Activated effector memory CD4-positive, alpha-beta T cell treated with Interleukin-2 at 50 U/mL for 16 hours (primary cell): ENCODE measurements at places on chromosomes 3 and 15.

DNA sequence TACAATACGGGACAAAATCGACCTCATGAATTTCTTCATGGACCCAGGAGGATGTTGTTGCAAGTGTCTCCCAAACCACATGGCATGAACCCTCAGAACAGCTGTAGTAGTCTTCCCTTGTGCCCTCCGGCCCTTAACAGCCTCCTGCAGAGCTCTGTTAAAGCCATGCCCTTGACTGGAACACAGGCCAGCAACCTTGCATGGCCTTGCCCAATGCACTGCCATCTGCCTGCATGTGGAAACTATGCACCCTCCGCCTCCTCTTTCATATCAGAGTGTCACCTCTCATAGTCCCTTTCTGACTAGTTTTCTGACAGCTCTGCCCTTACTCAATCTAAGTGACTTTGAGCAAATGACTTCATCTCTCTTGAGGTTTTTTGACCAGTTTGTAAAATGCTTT, 39.4 kb upstream of the TRIM71 start:
- DNase-seq, result no peak

- DNase-seq, result no peak
Measured at GRCh38 chr3:169940470-169941181, 26.0 kb upstream of the SEC62 start.

GRCh38 chr3:71492566-71492965, 91.0 kb downstream of the FOXP1 start:
- DNase-seq, result no peak

DNA sequence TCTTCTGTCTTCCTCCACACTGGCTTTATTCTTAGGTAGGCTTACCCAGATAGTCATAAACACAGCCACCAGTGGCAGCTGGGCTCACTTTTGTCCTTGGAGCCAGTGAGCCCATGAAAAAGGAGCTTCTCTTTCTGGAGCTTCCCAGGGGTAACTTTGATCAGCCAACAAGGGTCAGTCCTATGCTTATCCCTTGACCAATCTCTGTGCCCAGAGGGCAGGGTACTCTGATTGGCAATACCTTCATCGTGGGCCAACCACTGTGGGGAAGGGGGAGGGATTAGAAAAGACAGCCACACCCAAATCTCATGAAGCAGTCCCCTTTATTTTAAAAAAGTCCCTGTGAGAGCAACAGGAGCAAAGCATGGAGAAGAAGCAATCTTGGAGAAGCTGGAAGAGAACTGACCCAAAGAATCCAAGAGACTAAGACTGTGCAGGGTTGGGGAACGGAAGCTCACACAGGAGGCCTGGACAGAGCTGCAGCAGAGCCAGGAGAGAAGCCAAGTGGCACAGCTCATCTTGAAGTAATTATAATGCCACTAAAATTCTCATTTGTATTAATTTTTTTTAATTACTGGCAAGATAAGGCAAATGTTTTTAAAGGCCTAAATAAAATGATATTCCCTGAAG, 70.4 kb downstream of the SSUH2 start:
- no peak for DNase-seq

GRCh38 chr3:65751123-65751700, 287.5 kb downstream of the MAGI1 start:
- DNase-seq, result no peak

- DNase-seq, result no peak
Measured at GRCh38 chr15:34279368-34279767, 54.6 kb downstream of the EMC4 start.

DNA sequence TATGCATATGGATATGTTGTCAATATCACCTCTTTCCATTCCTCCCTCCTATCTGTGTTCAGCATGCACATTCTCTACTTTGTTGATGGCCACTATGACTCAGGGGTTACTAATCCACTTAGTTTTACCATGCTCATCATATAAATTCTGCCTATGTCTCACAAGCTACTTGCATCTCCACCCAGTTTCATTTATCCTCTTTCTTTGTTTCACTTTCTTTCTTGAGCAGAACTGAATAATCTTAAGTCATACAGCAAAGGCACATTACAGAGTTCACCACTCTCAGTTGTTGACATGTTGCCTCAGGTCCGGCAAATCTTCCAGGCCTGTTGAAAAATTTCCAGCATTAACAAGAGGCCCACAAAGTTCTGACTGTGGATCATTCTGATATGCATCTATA, 71.5 kb downstream of the SSR3 start:
- no peak for DNase-seq

DNA sequence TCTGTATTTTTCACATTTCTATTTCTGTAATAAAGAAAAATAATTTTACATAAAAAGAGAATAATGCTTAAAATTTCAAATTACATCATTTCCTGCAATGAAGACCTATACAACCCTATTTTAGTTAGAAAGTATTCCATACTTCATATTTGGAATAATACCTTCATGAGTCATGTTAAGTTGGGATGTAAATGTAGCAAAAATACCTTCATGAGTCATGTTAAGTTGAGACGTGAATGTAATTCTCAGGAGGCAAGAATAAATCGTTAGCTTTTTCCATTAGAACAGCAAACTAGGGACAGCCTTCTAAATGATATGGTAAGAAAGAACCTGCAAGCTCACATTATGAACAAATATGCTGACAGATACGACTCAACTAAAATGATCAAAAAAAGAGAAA, 91.9 kb downstream of the NAALADL2 start:
- no peak for DNase-seq

DNA sequence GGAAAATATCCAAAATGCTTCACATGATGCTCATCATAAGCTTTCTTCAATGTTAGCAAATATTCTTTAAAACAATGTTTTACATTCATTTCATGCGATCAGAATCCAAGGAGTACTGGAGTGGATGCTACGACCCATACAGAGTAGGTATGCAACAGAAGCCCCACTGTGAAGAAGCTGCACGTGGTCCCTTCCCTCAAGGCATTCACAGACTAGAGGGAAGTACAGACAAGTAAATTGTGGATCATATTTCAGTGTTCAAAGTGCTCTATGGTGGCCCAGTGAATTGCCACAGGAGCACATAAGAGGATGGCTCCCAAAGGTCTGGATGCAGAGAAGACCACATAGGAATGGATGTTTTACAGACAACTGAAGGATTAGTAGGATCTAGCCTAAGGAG, 789.9 kb downstream of the IGSF11 start:
- no peak for DNase-seq

GRCh38 chr3:161969867-161970266, 473.3 kb downstream of the OTOL1 start:
- no peak for DNase-seq

GRCh38 chr15:81257435-81257834, 60.8 kb downstream of the IL16 start:
- DNase-seq, result no peak

GRCh38 chr3:33125840-33126239, 12.0 kb downstream of the CRTAP start:
- no peak for DNase-seq

DNA sequence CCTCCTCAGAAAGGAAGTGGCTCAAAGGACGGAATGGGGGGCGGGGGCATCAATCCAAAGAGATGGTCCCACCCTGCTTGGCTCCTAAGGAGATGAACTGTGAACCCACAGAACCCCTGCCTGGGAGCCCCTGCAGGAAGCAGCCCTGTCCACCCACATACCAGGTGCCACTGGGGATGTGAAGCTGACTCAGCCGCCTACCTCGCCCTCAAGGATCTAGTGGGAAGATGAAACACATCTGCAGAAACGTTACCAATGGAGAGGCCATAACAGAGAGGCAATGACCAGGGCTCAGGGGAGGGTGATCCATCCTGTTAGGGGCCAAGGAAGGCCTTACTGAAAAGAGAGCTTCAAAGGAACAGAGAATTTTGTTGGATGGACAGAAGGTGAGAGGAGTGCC, 35.1 kb downstream of the EAF1 start:
- no peak for DNase-seq

GRCh38 chr3:112136959-112137693, 4.1 kb upstream of the GCSAM start:
- no peak for DNase-seq

DNA sequence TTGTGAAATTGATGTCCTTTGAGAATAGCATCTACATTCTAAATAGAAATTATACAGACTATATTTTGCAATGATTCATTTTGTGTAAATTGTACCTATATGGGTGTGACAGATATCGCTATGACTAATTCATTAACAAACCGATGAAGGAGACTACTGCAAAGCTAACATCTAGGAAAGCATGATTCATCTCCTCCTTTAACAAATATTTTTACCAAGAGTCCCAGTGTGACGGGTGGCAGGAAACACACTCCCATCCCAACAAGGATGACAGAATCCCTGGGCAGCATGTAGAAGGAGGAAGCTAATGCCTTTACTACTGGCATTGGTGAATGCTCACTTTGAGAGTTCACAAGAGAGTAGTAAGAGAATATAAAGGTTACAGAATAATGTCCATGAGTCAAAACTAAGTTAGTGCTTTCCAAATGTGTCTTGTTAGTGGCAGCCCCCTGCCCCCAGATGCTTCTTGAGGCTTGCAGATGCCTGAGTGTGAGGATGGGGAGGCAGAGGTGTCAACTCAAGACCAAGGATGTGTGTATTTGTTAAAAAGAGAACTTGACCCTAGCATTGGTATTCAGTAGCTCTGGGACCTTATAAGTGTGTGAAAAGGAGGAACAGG, 180.6 kb downstream of the FMN1 start:
- no peak for DNase-seq

- DNase-seq, result no peak
Measured at GRCh38 chr3:148084931-148085330, 612.8 kb upstream of the AGTR1 start.

- no peak for DNase-seq
Measured at GRCh38 chr15:25600751-25601150, 161.9 kb upstream of the UBE3A start.

DNA sequence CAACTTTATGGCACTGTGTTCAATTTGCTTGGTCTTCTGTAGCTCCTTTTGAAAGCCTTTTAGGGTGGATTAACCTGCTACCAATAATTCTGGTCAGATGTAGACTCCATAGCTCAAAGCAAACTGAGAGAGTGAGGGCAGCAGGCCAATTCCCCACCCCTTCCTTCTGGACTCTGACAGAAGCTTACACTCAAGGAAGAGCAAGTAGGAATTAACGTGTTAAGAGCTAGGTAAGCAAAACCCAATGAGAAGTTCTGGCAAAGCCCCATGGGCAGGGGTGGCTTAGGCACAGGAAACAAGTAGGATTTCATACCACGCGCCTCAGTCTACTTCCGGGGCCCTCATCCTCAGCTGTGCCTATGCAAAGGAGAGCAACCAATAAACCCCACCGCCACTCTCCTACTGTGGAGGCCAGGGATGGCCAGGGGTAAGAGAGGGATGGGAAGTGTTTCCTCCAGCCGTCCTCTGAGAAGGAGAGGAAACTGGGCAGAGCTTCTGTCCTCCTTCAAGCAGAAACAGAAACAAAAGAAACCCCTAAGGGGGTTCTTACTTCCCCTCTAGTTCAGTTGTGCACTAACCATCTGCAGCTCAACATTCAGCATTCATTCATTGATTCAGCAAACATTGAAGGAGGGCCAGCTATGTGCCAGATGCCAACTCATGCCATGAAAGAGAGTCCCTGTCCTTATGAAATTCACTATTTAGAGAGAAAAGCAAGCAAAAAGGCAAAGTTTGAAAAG, 12.6 kb downstream of the CCR5 start:
- DNase-seq, result no peak

DNA sequence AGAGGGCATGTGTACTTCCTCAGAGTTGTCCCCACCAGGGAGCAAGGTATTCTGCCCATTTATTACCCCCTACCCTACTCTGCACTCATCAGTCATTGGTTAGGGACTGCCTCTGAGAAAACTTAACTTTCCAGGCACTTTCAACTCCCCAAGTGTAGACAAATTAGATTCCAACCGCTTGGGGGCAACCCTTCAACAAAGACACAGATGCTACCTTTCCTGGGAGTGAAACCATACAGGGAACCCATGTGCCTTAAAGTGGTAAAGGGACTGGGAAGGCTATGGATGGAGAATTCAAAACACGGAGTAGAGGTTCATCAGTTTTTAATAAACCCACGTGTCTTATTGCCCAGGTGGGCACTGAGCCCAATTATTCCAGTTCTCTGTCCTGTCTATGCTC, 19.4 kb upstream of the UBE2E2 start:
- no peak for DNase-seq

DNA sequence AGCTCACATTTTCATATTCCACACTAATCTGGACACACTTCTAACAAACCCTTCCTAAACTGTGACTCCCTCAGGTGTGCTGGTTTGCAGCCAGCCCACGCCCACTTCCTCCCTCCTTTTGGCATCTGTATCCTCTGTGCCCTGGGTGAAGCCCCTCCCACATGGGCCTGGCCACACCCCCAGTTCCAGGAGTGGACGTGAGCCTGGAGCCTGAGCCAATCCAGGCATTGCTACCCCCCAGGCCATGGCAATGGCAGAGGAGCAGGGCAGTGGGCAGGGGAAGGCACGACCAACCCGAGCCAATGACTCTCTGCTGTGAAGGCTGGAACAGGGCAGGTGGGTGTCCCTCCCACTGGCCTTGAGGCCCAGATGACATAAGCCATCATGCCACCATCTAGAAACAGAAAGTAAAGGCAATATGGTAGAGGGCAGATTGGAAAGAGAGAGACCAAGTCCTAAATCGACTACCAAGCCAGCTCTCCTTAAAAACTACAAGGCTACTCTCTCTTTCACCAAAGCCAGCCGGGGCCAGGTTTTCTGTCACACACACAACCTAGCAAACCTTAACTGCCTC, 18.6 kb downstream of the FAM174B start:
- no peak for DNase-seq

GRCh38 chr3:145678401-145678800, 482.6 kb downstream of the PLOD2 start:
- no peak for DNase-seq

- no peak for DNase-seq
Measured at GRCh38 chr3:148068466-148068865, 629.2 kb upstream of the AGTR1 start.

DNA sequence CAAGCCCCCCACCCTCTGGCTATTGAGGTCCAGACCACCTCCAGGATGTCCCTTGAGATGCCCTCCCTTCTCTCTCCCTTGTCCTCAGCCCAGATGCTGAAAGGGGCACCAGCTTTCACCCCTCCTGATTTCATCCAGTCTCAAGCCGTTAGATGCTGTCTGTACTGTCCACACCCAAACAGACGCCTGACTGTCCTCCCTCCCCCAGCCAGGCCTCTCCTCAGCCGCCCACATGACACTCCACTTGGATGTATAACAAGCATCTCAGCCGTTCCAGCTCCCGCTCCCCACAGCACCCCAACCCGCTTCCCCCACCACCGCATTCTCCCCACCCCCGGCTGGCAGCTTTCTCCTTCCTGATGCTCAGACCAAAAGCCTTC, 25.0 kb upstream of the CYP11A1 start:
- DNase-seq, result no peak
